ENCODE measurements at places on chromosomes 7 and 10.
A peak's percentile ranks its signal among the peaks of the same experiment; 100 is the strongest.

DNA sequence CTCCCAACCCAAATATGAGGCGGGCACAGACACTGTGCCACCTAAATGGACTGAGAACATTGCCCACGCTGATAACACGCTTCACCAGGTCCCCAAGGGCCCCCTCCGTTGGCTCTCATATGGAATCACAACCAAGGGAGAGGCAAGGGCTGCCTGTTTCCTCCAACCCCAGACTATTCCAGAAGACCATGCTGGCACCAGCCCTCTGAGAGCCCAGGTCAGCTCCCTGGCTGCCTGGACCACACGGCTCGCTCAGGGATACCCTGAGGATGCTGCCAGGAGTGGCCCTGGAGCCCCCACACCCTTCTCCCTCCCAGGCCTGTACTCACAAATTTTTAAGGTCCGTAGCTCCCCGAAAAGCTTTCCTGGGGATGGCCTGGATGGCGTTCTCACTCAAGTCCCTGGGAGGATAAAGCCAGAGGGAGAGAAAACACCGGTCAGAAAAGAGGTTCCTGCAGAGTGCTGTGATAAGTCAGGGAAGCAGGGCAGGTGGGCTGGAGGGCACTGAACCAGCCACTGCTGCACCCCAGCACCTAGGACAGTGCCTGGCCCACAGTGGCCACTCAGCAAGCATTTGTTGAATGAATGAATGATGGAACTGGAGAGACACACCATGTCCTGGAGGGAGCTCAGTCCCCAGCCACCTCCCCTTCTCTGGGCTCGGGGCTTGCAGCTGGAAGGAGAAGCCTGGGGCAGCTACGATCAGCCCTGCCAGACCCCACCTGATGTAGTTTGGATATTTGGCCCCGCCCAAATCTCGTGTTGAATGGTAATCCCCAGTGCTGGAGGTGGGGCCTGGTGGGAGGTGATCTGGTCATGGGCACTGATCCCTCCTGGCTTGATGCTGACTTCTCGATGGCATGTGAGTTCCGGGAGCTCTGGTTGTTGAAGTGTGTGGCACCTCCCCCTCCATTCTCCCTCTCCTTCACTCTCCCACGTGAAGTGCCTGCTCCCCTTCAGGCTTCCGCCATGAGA, 119.8 kb downstream of the SLIT1 start:
- DNase-seq = no peak

GRCh38 chr7:37248396-37248861, 200.2 kb downstream of the ELMO1 start:
- DNase-seq = no peak

DNA sequence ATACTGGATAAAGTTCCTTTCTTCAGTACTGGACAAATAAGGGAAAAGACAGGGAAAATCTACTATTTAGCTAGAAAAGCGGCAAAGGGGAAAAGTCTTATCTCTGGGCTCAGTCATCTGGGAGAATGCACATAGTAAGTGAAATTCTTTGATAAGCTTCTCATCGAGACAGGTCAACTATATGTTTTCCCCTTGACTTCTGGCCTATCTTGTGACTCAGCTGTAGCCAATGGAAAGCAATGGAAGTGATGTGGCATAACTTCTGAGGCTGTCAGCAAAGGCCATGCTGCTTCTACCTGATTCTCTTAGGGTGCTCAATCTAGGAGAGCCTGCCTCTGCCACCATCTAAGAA, 91.9 kb downstream of the PCGF5 start:
- no peak for DNase-seq

DNA sequence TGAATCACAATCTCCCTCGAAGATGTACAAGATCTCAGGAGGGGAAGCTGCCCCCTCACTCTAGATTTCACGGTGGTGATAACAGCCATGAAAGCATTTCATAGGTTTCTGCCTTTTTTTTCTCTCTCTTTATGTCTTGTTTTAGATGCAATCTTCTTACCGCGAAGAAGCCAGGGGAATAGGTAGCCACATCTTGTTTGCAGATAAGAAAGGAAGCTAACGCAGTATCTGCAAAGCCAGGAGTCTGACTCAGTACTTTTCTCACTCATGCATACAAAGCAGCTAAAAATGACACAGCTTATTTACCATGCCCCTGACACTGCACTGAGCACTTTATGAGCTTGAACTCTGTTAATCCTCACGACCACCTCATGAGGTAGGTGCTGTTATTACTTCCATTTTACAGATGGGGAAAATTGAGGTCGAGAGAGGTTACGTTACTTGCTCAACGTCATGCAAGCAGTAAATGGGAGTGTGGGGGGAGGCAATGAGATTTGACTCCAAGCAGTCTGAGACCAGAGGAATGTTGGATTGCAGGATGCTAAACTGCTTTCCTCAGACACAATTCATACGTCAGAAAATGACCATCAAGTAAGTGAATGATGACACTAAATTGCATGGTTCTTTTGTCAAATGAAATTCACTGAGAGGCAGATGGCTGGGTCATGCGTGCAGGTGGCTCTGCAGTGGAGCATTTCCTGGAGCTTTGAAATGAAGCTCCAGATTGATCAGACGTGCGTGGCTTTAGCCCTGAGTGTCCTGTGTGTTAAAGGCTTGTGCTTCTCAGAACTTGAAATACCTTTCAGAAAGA, 3.3 kb downstream of the MAP3K8 start:
- DNase-seq = no peak

GRCh38 chr10:103512591-103513379, 19.3 kb downstream of the NEURL1 start:
- DNase-seq = no peak

GRCh38 chr7:92057375-92057774, 76.9 kb downstream of the CYP51A1 start:
- DNase-seq = no peak

GRCh38 chr10:62456611-62457101, 82.5 kb downstream of the ZNF365 start:
- DNase-seq = no peak

DNA sequence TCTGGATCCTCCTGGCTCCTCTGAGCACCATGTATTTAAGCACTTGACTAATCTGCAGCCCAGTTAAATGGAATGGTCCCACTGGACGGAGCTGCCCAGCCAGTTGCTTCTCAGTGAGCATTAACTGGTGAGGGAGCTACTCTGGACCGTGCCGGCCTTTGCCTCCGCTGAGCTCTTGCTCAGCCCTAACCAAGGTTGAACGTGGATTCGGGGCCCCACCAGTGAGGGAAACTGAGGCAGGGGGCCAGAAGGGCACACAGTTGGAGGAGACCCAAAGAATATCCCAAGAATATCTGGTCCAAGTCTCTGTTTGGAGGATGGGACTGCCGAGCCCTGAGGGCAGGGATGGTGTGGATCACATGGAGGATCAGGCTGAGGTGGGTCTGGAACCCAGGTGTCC, 13.7 kb downstream of the ADCYAP1R1 start:
- no peak for DNase-seq

DNA sequence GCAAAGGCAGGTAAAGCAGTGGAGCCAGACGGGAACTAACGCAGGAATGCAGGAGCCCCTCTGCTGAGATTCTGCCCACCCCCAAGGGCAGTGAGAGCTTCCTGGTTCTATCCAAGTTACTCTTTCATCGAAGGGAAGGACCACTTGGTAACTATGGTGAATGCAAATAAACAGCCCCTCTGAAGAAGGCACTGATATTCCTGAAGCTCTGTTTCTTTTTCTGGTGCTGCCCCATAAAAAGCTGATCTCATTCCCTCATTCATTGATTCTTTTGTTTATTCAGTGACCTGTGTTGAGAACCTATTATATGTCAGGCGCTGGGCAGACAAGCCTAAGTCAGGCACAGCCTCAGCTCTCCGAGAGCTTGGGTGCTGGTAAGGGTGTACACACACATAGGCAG, 217.3 kb downstream of the SNX10 start:
- DNase-seq = no peak

DNA sequence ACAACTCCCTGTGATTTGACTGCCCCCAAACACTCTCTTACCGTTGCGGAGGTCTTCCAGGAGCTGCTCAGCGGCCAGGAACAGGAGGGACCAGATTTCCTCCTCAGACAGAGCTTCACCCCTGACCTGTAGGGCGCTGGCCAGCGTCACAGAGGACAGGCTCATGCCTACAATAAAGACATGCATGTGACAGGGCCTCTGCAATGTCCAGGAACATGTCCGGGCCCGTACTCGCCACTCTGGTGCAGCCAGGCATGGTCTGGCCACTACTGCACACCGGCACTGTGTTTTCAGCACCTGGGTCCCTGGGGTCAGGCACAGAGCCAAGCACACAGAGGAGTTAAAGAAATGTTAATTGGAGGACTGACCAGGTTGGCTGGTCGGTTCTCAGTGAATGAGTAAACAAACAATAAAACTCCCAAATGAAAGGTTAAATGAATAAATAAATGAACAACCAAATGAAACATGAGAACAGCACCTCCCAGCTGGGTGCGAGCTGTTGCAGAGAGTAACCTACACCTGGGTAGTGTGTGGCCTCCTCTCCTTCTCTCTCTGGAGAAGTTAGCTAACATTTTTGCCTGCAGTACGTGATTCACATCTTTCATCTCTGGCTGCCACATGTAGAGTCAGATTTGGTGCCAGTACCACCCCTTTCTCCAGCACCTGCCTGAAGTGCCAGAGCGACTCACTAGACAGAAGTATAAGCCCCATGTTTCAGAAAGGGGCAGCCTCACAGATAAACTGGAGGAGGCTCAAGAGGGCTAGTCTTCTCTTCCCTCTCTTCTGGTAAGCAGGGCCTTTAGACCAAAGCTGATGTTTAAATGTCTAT, 22.8 kb downstream of the FRMPD2 start:
- no peak for DNase-seq

DNA sequence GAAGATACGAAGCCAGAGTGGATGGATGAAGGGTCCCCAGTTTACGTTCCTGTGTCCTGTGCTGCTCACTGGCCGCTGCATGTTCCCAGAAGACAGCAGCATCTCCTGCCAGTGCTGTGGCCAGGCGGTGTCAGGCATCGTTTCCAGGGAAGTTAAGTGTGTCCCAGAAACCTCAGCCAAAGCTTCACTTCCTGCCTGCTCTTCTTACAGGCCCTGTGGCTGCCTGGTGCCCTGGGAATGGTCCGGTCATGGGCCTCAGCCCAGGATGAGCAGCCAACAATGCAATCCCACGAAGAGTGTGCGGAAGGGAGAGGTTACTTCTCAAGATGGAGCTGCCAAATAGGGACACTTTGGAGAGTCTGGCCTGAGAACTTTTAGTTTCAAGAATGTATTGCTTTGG, 99.7 kb upstream of the TARP start:
- DNase-seq = no peak

DNA sequence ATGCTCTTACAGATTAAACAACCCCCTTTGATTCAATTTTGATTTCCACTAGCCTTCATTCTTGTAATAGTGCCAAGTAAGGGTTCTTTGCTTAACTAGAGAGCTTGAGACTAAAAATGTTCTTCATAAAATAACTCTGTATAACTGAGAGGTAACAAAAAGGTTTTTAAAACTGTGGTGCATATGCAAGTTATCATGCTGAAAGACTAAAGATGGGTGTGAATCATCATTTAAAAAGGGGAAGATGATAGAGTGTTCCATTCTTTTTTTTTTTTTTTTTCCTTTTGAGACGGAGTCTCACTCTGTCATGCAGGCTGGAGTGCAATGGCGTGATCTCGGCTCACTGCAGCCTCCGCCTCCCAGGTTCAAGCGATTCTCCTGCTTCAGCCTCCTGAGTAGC, 11.1 kb downstream of the MDFIC start:
- DNase-seq = no peak

DNA sequence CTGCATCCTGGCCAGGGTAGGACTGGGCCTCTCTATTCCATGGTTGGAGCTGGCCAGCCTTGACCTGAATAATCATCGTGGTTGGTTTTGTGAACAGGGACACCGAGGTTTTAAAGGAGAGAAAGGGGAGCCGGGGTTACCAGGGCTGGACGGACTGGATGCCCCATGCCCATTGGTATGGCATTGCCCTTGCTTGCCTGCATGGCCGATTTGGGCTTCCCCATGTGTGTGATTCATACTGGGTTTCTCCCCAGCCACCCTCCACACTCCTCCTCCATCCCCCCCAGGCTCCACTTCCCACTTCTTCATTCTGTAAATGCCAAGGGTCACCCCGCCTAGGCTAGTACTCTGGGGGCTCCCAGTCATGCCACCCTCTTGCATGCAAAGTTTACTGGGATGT, 98.8 kb upstream of the MACROH2A2 start:
- no peak for DNase-seq

DNA sequence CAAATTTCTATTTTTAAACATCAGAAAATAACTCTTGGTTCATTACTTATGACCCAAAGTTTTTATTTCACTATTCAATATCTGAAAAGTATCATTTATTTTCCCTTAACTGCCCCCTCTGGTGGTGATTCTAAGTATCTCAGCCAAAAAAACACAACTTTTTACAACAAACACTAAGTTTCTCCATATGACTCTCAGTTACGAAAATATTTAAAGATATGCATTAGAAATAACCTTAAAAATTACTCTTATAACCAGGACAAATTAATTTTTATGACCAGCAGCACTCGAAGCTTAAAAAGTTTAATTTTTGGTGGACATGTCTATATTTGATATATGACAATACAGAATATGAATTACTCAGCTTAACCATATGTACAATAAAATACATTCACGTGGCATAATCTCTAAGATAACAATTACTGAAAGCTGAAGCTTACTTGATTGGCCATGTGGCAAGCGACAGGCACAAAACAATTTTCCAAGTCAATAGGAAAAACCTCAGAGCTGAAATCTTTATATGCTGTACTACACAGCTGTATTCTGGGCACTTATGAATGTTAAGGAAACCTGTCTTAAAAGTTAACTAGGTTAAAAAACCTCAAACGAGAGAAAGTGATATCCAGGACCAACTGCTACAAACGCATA, 2.3 kb downstream of the HNRNPA2B1 start:
- no peak for DNase-seq

DNA sequence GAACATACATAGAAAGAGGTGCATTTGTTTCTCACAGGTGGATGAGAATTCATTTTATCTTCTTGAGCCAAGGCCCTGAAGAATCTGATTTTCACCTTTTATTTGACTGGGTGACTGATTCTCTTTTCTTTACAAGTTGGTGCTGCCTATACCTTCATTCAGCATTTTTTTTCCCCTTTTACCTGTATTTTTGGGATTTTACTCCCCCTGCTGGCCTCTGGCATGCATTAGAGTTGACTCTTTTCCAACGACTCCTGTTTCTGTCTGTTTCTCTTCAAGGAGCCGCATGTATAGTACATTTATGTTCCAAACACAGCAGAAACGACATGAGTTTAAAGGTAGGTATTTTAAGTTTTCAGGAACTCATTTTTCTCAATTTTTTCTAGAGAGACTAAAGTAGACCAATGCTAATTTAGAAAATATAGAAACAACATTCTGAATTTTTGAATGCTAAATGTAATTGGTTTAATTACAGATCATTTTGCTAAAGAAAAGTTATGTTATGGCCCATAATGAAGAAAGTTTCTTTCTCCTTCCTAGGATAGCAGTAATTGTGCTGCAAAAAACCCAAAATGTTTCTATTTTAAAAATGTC, 149.8 kb upstream of the HDAC9 start:
- peak; percentile 55 for DNase-seq
